ENCODE measurements at places on chromosomes 11 and 22.

GRCh38 chr11:68839911-68840641 is 1.6 kb downstream of the CPT1A start:
- DNase-seq, result no peak

DNA sequence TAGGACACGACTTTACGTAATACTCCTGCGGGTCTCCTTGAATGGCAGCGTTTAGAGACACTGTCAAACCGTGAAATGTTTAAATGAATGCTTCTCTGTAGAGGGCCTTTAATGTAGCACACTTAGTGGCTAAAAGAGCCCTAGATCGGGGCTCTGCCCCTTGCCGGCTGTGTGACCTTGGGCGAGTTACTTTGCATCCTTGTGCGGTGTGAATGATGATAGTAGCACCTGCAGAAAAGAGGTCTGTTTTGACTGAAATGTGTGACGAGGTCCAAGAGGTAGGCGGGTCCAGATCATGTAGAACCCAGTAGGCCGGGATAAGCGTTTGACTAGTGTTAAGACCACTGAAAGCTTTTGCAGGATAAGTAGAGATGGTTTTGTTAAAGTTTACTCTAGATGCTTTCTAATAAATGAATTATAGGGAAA is 866 bp downstream of the MED17 start:
- DNase-seq, result peak; percentile 81

GRCh38 chr11:61129639-61130523 is 27.6 kb downstream of the CD5 start:
- peak; percentile 85 for DNase-seq

GRCh38 chr11:8267831-8268529 is 4.3 kb upstream of the LMO1 start:
- no peak for DNase-seq

Measured in stimulated activated effector memory CD8-positive, alpha-beta T cell treated with anti-CD3 and anti-CD28 coated beads, Interleukin-12 subunit alpha, Interleukin-12 subunit beta, amount 100 ng/mL, for 72 hours (primary cell).